ENCODE measurements at places on chromosomes 13 and 19.

- DNase-seq, result no peak
Measured at GRCh38 chr13:106601489-106601888, 33.6 kb upstream of the ARGLU1 start.

DNA sequence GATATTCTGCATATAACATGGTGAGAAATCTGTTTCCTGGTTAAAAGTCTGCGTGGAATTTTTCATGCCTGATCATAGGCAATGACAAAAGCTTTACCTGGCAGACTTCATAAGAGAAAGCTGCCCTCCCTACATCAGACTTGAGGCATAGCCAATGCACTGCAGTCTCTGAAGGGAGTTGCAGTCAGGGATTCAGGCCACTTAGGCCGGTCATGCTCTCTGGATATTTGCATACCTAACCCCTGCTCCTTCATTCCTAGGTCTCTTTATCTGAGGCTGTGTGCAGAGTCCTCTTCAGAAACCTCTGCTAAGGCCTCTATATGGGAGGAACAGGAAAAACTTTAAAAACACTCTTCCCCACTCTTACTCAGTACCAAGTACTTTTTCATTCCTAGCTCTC lies 287.4 kb downstream of the PCDH17 start:
- DNase-seq, result no peak

- no peak for DNase-seq
Measured at GRCh38 chr13:21364357-21364756, 94.7 kb downstream of the ZDHHC20 start.

DNA sequence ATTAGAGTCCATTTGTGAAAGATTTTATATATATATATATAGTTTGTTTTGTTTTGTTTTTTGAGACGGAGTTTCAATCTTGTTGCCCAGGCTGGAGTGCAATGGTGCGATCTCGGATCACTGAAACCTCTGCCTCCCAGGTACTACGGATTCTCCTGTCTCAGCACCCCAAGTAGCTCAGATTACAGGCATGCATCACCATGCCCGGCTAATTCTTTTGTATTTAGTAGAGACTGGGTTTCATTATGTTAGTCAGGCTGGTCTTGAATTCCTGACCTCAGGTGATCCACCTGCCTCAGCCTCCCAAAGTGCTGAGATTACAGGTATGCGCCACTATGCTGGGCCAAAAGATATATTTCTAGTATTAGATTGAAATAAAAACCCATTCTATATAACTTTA lies 4.0 kb upstream of the ZNF701 start:
- no peak for DNase-seq

GRCh38 chr13:48635478-48635877 lies 18.3 kb upstream of the CYSLTR2 start:
- no peak for DNase-seq

DNA sequence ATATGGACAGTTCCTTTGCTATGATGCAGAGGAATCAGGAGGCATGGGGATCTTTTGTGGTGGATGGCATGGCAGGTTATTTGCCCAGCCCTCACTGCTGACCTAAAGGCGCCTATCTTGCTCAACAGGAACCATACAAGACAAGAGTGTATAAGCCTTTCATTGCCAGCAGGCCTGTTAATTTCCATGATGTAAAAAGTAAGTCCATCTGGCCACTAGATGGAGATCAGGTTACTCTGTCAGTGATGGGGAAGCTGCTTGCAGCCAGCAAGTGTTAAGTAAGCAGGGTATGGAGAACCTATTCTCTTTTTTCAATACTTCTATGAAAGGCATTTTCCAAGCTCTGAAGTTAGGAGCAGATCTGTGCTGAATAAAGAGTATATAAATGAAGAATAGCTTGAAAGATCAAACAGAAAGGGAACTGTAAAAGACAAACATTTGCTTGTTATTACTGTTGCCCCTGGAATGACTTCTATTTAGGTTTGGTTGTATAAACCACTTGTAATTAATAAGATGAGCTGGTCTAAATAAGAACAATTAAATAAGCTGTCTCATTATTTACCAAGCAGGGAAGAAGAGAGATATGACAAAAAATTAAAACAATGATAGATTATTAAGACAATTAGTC lies 210.9 kb downstream of the RGCC start:
- DNase-seq, result no peak

GRCh38 chr13:74771964-74772363 lies 637.8 kb upstream of the KLF12 start:
- DNase-seq, result no peak

GRCh38 chr19:3061182-3062161 lies 823 bp downstream of the TLE5 start:
- DNase-seq, result no peak

DNA sequence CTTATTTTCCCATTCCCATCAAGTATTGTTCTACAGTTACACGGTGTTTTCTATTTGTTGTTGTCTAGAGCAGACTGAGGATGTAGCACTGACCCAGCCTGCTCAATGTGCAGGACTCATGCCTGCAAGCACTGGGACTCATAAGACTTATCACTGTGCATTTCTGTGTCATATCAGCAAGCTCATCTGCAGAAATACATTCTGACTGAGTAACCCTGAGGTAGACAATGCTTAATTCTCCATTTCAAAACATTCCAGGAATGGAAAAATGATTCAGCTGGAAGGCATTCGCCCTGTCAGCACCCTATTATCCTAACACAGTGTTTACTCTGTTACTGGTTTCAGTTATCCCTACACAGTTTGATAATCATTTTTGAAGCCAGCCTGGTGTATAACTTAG lies 2506.4 kb downstream of the PCDH9 start:
- no peak for DNase-seq

DNA sequence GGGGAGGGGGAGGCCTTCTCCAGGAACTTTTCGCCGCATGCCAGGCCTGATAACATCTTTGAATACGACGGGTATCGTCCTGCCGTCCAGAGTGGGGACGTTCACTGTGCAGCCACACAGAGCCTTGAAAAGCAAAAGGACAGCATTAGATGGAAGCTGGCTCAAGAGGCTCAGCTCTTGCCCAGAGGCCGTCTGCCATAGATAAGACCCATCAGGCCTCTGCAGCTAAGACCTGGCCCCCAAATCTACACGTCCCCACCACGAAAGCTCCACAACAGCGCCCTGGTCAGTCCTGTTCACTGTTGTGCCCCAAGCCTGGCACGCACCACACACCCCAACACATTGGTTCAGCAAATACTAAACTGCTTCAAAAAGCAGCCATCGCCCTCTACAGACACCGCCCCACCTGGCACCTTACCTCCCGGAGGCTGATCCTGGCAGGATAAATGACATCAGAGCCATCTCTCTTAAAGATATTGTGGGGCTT lies 2.1 kb downstream of the DNAJB1 start:
- DNase-seq, result no peak

DNA sequence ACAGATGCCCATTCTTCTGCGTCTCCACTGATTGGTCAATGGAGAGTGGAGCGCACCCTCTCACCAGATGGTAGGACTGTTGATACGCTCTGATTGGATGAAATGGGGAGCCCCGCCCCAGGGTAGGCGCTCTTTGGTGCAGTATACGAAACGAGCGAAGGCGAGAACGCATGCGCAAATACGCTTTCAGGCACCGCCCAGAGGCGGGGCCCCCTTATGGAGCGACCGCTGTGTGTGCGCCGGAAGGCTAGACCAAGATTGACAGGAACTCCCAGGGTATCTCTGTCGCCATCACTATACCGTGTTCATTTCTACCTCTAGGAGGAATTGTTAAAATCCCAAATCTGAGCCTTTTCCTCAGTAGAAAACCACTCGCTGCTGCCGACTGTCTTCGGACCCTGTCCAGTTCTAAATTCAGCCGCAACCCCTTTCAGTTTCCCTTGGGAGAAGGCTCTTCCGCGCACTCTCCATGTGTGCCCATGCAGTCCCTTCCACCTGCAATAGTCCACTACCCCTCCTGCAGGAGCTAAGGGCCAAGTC lies 720 bp upstream of the HNRNPL start:
- DNase-seq, result peak; percentile 98

DNA sequence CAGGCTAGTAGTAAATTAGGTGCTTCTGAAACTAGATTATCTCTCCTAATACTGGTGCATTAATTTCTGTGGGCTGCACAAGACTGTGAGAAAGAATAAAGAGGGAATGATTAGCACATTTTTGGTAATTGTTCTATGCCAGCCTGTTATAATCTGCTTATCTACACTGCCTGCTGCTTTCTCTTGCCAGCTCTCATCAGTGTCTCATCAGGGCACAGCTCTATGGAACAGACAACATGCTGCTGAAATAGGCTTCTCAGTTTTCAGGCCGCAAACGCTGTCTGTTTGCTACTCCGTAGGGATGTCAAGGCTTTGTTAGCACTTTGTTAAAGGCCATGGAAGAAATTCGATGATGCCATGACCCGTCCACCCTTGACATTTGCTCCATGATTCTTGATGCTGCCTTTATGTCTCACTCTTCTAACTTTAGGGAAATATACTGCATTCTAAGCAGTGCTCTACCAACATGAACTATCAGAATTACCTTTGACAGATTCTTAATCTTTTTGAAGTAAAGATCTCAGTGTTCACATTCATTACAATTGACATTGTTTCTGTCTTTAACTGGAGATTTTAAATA lies 84.0 kb upstream of the PRR20A start:
- DNase-seq, result no peak

- no peak for DNase-seq
Measured at GRCh38 chr19:51398096-51398704, 7.8 kb upstream of the C19orf84 start.

- DNase-seq, result no peak
Measured at GRCh38 chr13:33388286-33388998, 102.9 kb upstream of the STARD13 start.

- DNase-seq, result no peak
Measured at GRCh38 chr13:57408312-57408711, 223.2 kb upstream of the PCDH17 start.

- DNase-seq, result no peak
Measured at GRCh38 chr13:114115796-114116195, 16.6 kb downstream of the RASA3 start.

DNA sequence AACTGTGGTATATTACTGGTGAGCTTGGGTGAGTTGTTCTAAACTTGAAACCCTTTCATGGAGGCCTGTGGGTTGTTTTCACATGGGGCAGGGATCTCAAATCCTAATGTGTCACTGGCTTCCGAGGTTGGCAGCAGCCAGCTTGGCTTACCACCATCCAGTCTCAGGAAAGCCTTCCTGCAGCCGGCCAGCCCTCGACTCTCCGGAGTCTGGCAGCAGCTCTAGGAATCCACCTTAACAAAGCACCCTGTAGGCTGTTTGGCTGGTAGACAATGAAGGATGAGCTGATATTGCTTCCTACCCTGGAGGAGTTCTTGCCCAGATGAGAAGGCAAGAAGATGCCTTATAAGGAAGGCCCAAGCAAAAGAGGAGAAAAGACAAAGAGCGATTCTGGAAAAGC lies 188.3 kb downstream of the KLF12 start:
- no peak for DNase-seq

- no peak for DNase-seq
Measured at GRCh38 chr19:49469828-49470614, 4.0 kb upstream of the FLT3LG start.

DNA sequence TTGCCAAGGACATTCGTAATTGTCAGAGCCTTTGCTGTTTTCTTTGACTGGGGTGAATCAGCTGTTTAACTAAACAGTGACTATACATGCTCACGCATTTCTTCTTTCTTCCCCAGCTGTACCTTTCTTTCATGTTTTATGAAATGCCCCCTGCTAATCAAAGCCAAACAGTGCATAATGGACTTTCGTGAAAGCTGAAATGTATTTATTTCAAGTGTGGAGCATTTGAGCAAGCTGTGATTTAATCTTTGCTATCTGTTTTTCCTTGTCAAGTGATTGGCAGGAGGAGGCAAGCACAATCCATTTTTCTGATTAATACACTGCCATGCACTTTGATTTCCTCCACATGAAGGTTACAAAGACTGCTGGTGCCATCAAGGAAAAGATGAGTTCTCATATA lies 831.7 kb upstream of the SPRY2 start:
- DNase-seq, result no peak

DNA sequence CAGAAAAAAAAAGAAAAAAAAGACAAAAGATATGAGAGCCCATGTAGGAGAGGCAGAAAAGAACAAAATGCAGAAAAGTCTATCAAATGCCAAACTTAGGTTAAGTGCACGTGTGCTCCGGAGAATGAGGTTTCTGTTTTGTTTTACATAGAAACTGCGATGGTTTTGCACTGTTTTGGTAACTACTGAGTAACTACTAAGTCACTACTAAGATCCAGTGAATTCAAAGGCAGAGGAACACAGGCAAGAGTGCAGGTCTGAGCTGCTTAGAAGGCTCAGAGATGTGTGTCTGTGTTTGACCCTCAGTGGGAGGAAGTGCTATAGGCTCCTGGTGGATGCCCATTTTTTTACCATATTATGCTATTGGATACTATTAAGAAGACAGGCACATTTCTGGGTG lies 299.3 kb downstream of the NDFIP2 start:
- DNase-seq, result no peak

DNA sequence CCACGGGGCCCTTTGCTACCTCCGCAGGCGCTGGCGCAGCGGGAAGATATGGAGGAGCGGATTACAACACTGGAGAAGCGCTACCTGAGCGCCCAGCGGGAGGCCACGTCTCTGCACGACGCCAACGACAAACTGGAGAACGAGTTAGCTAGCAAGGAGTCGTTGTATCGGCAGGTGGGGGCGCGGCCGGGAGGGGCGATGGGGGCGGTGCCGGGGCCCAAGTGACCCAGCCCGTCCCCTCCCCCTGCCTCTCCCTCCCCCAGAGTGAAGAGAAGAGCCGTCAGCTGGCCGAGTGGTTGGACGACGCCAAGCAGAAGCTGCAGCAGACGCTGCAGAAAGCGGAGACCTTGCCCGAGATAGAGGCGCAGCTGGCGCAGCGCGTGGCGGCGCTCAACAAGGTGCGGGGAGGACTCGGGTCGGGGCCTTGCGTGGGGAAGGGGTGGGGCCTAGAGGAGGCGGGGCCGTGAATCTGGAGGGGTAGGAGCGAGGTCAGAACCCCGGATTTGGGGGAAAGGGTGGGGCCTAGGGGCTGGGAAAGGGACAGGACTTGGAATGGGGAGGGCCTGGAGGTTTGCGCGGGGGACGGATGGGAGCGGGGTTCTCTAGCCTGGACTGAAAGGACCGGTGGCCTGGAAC lies 13.7 kb downstream of the PPFIA3 start:
- DNase-seq, result no peak

DNA sequence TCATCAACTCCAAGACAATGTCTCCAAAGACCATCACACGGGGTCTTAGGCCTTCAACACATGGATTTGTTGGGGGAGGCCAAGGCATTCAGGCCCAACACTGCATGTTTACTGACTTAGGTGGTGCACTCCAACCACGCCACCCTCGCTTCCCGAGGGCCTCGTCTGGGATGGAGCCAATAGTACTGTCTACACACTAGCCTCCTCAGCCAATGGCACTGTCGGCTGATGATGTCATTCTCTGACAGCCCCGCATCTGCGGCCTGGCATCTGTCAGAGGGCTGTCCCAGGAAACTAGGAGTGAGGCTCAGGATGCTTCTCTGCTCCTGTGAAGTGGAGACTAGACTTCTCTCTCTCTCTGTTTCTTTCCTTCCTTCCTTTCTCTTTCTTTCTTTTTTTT lies 96.6 kb downstream of the TEX26 start:
- DNase-seq, result no peak

GRCh38 chr13:114311908-114312307 lies 2.4 kb upstream of the CHAMP1 start:
- no peak for DNase-seq

GRCh38 chr13:76830805-76831204 lies 55.4 kb downstream of the KCTD12 start:
- no peak for DNase-seq

- DNase-seq, result peak; percentile 90
Measured at GRCh38 chr19:17135001-17135853, 59.6 kb downstream of the MYO9B start.

GRCh38 chr19:1882786-1883692 lies 2.3 kb downstream of the ABHD17A start:
- DNase-seq, result no peak
